ENCODE measurements at places on chromosomes 11 and 22.

DNA sequence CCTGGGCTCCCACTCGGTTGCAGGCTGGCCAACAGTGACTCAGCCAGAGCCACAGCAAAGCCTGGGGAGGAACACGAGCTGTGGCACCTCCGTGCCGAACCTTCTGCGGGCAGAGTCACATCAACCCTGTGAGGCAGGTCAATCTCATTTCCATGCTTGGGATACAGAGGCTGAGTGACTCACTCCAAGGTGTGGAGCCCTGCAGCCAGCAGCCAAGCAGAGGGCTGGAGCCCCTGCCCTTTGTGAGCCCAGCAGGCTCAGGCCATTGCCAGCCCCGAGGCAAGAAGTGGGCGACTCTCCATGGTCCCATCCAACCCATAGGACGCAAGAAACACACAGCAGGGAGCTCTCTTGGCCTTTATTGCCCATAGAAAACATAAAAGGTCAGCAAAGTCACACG is 21.4 kb downstream of the CSNK1E start:
- DNase-seq: no peak

- no peak for DNase-seq
These were observed 504.1 kb downstream of the NELL1 start for GRCh38 chr11:21173476-21173875.

DNA sequence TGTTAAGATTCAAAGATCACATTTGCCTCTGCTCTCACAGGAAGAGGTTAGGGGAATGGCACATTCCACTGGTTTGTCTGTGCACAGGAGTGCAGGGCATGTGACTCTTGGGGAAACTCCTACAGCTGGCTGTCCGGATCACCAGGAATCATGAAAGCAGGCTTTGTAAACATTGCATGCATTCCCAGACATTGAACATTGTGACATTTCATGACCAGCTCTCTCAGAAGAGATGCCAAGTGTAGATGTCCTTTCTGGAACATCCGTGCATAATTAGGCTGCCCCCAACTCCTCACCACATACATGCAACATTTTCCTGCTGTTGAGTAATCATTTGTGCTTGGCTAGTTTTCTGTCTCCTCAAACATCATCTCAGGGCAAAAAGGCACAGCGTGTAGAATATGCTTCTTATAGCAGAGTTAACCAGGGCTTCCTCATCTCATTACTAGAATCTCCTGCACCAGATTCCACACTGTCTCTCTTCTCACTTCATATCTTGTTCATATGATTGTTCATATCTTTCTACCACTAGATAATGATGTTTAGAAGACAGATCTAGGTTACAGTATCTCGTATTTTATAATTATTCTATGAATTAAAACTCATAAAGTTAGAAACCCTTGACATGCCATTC is 694.7 kb downstream of the NTM start:
- DNase-seq: no peak

DNA sequence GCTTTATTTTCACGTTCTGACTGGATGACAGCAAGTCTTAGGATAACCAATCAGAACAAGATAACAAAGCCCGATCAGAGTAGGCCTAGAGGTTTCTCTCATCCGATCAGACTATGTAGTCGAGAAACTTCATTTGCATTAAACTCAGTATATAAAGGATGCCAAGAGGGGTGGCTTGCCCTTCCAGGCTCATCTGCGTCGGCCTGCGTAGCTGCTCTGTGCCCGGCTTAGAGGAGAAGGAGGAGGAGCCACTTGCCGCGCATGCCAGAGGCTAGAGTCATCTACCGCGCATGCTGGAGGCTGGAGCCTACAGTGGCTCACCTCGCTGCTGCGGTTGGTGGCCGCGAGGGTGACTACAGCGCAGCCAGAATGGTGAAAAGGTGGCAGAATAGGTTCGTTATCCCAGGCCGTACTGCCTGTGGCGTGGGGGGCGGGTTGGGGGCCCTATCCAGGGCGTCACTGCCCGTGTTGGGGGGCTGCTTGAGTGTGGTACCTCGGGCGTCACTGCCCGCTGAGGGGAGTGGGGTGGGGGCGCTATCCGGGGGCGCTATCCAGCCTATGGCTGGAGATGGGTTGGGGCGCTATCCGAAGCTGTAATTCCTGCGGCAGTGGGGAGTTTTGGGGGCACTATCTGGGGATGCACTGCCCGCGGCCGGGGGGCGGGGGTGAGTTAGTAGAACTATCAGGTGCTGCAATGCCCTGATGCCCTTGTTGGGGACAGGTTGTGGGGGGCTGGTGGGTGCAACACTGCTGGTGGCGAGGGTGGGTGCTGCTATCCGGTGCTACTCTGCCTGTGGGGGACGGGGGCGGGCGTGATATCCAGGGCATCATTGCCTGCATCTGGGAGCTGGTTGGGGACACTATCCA is at the start of gene RFPL2:
Gene RFPL2, minus strand, starts transcription at position 218 of the 867 bp plus-strand sequence. CDS start 2,622 bp downstream, outside the sequence.
- DNase-seq: no peak

GRCh38 chr22:50476868-50477267 is 2.0 kb upstream of the SBF1 start:
- DNase-seq: no peak

DNA sequence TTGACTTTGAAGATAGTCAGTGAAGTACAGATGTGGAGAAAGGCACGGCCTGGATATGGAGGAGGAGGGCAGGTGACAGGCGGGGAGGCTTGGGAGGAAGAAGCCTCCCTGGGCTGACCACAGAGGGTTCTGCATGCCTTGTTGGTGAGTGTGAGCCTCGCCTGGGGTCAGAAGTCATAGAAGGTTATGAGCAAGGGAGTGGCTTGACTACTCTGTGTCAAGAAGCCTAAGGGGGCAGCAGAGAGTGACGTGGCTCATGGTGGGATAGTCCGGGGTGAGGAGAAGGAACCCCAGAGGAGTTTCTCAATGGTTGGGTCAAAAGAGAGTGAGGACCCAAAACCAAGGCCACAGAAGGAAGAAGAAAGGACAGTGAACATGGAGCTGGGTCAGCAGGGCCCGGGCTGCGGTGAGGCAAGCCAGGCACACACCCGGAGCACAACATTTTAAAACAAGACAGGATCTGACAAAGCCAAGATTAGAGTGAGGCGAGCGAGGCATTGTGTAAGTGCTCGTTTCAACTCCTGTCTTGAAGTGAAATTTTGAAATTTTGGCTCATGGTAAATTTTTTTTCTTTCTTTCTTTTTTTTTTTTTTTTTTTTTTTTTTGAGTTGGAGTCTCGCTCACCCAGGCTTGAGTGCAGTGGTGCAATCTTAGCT is 31.9 kb downstream of the PDGFB start:
- DNase-seq: no peak

- DNase-seq: no peak
These were observed 111.6 kb upstream of the BMAL1 start for GRCh38 chr11:13166036-13166435.

- DNase-seq: no peak
These were observed 46.2 kb downstream of the BLID start for GRCh38 chr11:122069707-122070360.

GRCh38 chr22:38881464-38881871 is 9.5 kb upstream of the CBX6 start:
- no peak for DNase-seq

GRCh38 chr11:61529537-61530225 is 21.1 kb downstream of the LRRC10B start:
- DNase-seq: no peak

GRCh38 chr11:46036969-46037368 is 84.3 kb downstream of the PHF21A start:
- DNase-seq: no peak

GRCh38 chr11:22670830-22671229 is 4.4 kb downstream of the GAS2 start:
- DNase-seq: no peak

DNA sequence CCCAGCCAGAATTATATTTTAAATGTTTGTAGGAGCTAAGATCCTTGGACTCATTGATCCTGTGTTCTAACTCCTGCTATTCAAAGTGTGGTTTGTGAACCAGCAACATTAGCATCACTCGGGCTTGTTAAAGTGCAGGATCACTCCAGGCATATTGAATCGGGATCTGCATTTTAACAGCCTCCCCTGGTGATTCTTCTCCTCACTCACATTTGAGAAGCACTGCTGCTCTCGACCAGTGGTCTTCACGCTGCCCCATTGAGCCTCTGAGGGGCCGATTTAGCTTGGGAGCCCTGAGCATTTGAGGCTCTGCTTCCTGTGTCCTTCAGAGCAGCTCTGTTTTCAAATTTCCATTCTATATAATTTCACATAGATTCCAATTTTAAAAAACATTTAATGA is 10.9 kb downstream of the MADD start:
- no peak for DNase-seq
